ENCODE measurements at places on chromosomes 6 and 20.

GRCh38 chr6:133806382-133807140 is 82.4 kb upstream of the TCF21 start:
- DNase-seq = no peak

- no peak for DNase-seq
Observed at GRCh38 chr20:57524511-57525176, at the start of gene CTCFL. Gene CTCFL, minus strand, starts transcription at chr20:57525140. Its CDS starts 935 bp downstream, at chr20:57524205.

DNA sequence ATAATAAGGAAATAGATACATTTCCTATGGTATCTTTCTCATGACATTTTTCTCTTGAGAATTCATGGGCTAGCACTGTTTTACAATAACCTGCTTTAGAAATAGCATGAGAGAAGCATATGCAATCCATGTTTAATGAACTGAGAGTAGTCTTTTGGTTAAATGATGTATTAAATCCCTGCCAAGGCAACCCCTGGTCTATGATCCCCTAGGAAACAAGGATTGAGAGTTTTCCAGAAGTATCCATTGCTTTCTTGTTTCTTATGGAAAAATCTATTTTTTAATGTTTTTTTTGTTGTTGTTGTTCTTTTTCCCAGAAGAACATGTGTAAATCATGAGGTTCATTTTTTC is 390.5 kb upstream of the HSF2 start:
- no peak for DNase-seq

- peak; percentile 74 for DNase-seq
Observed at GRCh38 chr6:5851261-5851757, 155.4 kb downstream of the NRN1 start.

DNA sequence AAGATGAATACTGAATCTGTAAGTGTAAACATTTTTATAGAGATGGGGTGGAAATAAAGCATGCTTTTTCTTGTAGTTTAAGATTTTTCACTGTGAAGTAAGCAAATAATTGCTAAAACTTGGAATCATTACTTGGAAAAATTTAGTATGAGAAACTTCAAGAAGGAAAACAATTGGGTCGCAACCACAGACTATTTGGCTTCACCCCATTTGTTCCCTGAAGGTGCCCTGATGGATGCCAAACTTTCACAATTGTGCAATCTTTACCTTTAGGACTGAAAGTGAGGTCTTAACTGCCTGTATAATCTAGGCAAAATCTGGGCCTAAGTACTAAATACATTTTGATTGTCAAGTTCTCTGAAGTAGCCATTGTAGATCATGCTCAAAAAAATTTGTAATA is 330.1 kb downstream of the HDGFL1 start:
- no peak for DNase-seq

DNA sequence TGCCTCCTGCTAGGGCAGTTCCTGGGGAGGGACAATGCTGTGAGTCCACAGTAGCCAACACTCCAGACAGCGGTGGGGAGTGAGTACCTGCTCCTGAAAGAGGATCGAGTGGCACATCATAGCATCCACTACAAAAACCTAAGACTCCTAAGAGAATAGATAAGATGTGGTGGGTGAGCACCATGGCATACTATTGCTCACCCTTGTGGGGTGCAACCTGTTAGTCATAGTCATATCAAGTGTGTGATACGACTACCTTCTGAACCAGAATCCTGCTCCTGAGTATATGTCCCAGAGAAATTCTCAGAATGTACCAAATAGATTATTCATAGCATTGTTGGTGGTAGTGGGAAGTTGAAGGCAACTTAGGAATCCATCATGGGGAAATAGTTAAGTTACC is 62.7 kb upstream of the GLP1R start:
- no peak for DNase-seq

- no peak for DNase-seq
Observed at GRCh38 chr6:111987295-111987694, 66.6 kb upstream of the CCN6 start.

DNA sequence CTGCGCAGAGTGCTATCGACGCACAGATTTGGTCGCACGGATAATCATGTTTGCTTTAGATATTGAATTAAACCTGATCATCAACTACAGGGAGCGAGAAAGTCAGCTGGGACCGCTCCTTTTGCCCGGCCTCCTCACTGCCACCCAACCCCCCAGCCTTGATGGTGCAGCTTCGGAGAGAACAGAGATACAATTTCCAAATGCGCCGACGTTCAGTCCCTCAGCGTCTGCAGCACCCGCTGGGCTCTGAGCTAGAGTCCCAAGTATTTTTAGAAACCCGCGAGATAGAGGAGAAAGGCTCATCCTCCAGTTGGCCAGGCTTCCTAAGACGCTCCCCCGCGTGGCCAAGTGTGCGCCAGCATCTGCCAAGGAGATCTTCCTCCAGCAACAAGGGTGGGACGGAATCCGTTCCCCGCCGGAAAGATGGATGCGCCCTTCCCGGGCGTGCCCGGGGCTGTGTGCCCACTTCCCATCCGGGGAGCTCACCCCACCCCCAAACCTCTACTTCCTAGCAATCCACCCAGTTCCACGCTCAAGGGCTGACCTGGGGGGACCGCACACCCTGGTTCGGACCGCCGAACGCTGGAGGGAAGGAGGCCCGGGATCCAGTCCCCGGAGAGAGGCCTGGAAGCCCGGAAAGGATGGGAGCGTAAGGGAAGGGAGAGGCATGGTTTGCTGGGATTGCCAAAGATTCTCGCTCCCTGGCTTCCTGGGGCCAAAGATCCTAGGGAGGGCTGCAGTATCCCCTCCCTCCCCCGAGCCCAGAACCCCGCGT is 4.1 kb downstream of the NKX2-2 start:
- DNase-seq = no peak

DNA sequence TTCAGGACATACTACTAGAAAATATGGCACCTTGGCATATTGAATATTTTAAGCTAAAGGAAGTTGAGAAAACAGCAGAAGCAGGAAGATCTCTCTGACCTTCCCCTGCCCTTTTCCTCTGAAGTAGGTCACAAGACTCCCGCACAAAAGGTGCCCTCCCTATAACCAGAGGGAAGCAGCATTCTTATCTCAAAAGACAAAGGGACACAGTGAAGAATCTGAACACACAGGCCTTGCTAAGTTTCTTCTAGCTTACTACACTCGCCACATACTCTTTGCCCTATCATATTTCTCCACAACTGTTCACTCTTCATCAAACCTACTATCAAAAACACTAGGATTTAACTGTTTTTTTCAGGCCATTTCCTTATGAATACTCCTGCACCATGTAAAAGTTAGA is 151.2 kb downstream of the ELOVL4 start:
- no peak for DNase-seq

DNA sequence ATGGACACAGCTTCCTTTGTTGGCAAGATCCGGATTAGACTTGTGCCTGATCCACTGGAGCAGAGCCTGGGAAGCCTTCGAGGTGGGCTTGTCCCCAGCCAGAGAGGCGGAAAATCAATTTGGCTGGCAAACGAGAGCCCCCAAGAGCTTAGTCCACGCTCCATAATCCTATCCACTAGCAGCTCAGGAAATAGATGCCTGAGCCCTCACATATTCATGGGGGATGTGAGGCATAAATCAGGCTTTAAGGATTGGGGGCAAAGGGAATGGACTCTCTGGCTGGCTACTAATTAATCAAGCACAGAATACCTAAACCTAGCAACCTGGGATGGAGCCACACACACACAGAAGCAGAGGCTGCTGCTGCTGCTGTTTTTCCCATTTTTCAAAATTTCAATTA is 137.9 kb downstream of the PKHD1 start:
- no peak for DNase-seq

GRCh38 chr6:148556410-148556809 is 190.4 kb upstream of the UST start:
- no peak for DNase-seq

DNA sequence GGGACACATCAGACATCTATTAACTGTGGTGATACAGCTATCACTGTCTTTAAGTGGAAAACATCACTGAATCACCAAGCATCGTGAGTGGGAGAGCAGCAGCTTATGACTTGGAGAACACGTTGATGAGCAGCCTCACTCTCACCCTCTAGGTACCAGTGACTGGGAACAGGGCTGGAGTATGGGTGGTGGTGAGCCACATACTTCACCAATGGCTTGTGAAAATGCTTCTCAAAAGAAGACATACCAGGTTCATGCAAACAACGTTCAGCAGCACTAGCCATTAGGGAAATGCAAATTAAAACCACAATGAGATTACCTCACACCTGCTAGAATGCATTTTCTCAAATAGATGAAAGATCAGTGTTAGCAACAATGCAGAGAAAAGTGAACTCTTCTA is 25.3 kb downstream of the SNX5 start:
- no peak for DNase-seq

GRCh38 chr6:36577301-36577700 is 16.9 kb upstream of the SRSF3 start:
- DNase-seq = no peak

GRCh38 chr20:64130876-64131275 is 23.5 kb upstream of the NPBWR2 start:
- DNase-seq = no peak

DNA sequence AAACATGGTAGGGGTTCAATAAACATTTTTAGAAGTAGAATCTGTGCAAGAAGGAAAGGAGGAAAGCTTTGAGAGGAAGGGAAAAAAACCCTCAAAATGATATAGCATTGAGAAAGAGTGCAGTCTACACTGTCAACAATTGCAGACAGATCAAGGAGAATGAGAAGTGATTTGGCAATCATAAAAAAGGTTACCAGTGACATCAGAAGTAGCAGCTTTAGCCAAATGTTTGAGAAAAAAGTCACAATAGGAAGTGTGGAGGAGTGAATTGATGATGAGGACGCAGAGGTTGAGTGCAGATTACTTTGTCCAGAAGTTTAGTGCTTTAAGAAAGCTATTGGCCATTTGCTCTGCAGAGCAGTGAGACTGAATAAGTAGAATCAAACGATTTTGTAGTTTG is 155.0 kb downstream of the GJA1 start:
- no peak for DNase-seq

DNA sequence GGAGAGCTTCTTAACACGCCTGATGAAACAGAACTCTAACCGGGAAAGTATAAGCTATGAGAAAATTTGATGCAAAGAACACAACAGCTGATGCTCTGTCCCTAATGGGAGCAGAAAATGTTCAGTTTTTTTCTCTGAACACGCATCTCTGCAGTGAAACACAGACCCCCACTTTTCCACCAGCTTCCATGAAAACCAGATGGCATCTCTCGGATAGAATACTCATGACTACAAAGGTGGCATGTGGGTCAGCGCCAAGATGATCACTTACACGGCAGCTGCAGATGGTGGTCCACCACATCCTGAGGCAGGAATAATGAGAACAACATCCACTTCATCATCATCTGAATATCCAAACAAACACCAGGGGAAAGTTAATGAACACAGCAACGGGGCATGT is 85.2 kb upstream of the CNR1 start:
- no peak for DNase-seq

- DNase-seq = no peak
Observed at GRCh38 chr6:36376742-36377141, 10.7 kb downstream of the ETV7 start.

GRCh38 chr6:146581968-146582367 is 16.8 kb upstream of the ADGB start:
- no peak for DNase-seq

Data from stimulated activated CD4-positive, alpha-beta T cell treated with anti-CD3 and anti-CD28 coated beads, Interleukin-4, amount 100 ng/mL, for 4 hours (primary cell).